Skeletal muscle tissue (tissue), 5 donors: ENCODE measurements at places on chromosomes 5 and 9. TPM values are rescaled to one million over a fixed set of nuclear protein-coding genes. Genes with fewer than 3 reads are reported as not detected.

Gene CTXN3
- total RNA-seq: 1.0 TPM

Gene DBN1
- total RNA-seq: 108 TPM

Gene GZMA
- 0.52 TPM for total RNA-seq

Gene RASGRF2
- 1.0 TPM for total RNA-seq

Gene SLC6A19
- under 0.01 TPM for total RNA-seq

Gene GPR151
- total RNA-seq: not detected

Gene IL5
- not detected for total RNA-seq

Gene FBXO10
- total RNA-seq: 18.3 TPM

Gene ANKRD34B
- total RNA-seq: under 0.01 TPM

Gene TJP2
- 17.2 TPM for total RNA-seq

Gene OR1Q1
- total RNA-seq: not detected

Gene PCDHGB6
- total RNA-seq: 5.2 TPM

Gene PNPLA7
- total RNA-seq: 1.0 TPM

Gene PHF24
- under 0.01 TPM for total RNA-seq

Gene PFDN1
- total RNA-seq: 34.4 TPM

Gene WNT8A
- not detected for total RNA-seq

Gene SIT1
- total RNA-seq: 1.0 TPM

Gene CDX1
- total RNA-seq: not detected

Gene AQP7
- 6.3 TPM for total RNA-seq

Gene FAT2
- under 0.01 TPM for total RNA-seq

Gene RMRP
- 118,473 TPM for total RNA-seq

Gene ASS1
- total RNA-seq: 109 TPM

Gene LHX2
- total RNA-seq: under 0.01 TPM

Gene ZNF354B
- 8.4 TPM for total RNA-seq

Gene SH3PXD2B
- 12.0 TPM for total RNA-seq

Gene LVRN
- 1.6 TPM for total RNA-seq

Gene NDST1
- 19.3 TPM for total RNA-seq

Gene DND1
- total RNA-seq: not detected

Gene SV2C
- total RNA-seq: under 0.01 TPM

Gene MLANA
- total RNA-seq: not detected

Gene TAL2
- 12.0 TPM for total RNA-seq

Gene F2RL2
- total RNA-seq: under 0.01 TPM

Gene MCIDAS
- not detected for total RNA-seq

Gene IGFBPL1
- total RNA-seq: 1.0 TPM

Gene GRM6
- not detected for total RNA-seq

Gene FGFR4
- total RNA-seq: 51.1 TPM

Gene C5orf52
- not detected for total RNA-seq

Gene AK8
- total RNA-seq: 0.52 TPM

Gene NAIP
- 15.1 TPM for total RNA-seq
